ENCODE measurements at places on chromosomes 6 and 20. TPM values are rescaled to one million over a fixed set of nuclear protein-coding genes. Genes with fewer than 3 reads are reported as not detected.

- DNase-seq = peak; percentile 81
Observed at GRCh38 chr20:32354592-32355416, 3.3 kb upstream of the ASXL1 start.

GRCh38 chr20:11902285-11902697 lies 15.4 kb upstream of the BTBD3 start:
- peak; percentile 53 for DNase-seq

The OR12D1 gene
- polyA plus RNA-seq = not detected

- peak; percentile 23 for DNase-seq
Observed at GRCh38 chr6:34546551-34547321, 9.4 kb downstream of the SPDEF start.

GRCh38 chr6:124868481-124868880 lies 93.8 kb upstream of the RNF217 start:
- DNase-seq = no peak

The CEP250 gene
- 21.7 TPM for polyA plus RNA-seq

- DNase-seq = peak; percentile 46
Observed at GRCh38 chr6:116512111-116512559, 696 bp downstream of the CALHM5 start.

The YWHAB gene
- 445 TPM for polyA plus RNA-seq

DNA sequence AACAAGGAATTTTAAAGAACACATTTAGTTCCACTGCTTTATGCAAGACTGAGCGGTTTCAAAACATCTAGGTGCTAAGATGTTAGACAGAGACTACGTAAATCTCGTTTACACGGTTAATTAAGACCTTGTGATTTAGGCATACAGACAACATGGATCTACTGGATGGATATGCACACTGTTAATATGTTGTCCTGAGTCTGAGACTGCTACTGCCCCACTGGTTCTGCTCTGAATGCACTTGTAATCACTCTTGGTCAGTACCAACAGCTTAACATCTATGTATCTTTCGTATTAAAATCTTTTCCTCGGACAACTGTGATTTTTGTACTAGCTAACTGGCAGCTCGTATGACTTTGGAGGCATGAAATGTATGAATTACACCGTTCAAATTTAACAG lies 3.1 kb downstream of the MAN1A1 start:
- DNase-seq = peak; percentile 24

The TSHZ2 gene
- 4.5 TPM for polyA plus RNA-seq

DNA sequence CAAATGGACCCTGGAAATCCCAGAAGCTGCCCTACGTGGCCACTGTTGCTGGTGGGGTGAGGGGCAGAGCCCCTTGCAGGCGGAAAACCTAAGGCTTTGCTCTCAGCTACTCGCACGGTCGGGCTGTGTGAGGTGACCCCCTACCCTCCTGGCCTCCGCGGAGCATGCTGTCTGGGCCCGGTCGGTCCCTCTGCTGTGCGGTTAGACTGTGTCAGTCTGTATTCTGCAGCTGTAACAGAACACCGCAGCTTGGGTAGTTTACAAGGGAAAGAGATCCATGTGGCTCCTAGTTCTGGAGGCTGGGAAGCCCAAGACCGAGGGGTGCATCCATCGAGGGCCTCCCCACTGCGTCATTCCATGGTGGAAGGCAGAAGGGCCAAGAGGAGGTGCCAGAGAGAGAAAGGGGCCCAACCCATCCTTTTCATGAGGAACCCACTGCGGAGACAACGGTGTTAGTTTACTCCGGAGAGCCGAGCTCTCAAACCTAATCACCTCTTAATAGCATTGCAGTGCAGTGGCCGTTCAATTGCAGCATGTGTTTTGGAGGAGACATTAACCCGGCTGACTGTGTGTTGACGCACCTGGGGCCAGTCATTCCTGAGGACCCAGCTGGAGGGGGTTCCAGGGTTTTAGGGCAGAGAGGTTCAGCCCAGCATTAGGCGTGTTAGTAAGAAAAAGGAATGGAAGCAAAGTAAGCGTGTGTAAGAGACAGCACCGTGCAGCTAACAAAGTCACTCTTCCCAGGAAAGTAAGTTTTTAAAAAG lies 18.3 kb downstream of the COL9A3 start:
- no peak for DNase-seq

The DEFB123 gene
- not detected for polyA plus RNA-seq

The MBOAT1 gene
- 1.7 TPM for polyA plus RNA-seq

GRCh38 chr6:77017537-77017936 lies 445.8 kb downstream of the HTR1B start:
- DNase-seq = no peak

GRCh38 chr6:157222201-157222981 lies 100.9 kb downstream of the TMEM242 start:
- no peak for DNase-seq

DNA sequence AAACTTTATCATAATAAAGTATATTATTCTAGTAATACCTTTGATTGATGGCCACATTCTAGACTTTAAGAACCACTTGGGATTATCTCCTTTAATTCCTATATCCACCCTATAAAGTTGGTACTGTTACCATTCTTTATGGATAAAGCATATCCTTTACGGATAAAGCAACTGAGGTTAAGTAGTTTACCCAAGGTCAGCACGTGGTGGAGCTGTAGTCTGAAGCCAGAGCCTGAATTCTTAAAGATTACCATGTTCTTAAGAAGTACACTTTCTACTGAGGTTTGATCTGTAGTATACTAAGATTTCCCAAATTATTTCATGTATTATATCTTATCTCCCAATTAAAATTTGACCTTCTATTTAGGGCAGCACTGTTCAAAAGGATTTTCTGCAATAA lies 3.0 kb upstream of the NCOA7 start:
- peak; percentile 49 for DNase-seq

DNA sequence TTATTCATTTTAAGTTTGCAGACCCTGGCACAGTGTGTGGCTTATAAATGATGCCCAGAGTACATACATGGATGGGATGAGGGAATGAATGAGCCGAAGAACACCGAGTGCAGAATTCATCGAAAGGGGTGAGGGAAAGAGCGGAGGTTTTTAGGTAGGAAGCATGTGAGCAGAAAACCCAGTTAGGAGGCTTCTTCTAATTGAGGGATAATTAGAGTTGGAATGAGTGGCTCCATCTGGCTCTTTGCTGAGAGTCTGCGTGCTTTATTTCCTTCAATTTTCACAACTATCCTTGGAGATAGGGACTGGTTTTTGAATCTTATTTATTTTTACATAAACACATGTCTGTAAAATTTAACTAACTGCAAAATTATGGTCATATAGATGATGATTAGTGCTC lies 150.7 kb downstream of the DOK5 start:
- no peak for DNase-seq

DNA sequence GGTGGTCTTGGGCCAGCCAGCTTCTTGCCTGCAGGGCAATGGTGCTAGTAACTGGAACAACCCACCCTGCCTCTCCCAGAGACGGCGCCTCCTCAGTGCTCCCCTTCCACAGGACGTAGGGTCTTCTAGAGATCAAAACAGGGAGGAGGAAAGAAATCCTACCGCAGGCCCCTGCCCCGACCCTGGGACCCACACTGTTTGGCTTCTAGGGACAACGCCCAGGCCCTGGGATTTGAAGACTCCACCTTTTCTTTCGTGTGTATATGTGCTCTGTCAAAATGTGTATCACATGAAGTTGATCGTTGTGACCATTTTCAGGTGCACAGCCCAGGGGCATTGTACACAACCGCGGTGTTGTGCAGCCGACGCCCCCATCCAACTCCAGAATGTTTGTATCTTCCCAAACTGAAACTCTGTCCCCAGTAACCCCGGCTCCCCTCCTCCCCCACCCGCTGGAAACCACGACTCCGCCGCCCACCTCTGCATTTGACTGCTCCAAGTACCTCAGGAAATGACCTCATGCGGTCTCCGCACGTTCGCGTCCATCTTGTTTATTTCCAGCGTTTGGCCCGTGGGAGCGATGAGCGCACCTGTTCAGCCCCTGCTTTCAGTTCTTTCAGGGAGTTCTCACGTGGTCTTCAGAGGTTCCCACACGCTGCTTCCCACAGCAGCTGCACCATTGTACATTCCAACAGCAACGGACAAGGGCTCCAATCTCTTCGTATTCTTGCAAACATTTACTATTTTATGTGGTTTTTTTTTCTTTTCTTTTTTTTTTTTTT lies 3.4 kb upstream of the BHLHE23 start:
- no peak for DNase-seq

- no peak for DNase-seq
Observed at GRCh38 chr6:84910906-84911607, 146.7 kb upstream of the TBX18 start.

DNA sequence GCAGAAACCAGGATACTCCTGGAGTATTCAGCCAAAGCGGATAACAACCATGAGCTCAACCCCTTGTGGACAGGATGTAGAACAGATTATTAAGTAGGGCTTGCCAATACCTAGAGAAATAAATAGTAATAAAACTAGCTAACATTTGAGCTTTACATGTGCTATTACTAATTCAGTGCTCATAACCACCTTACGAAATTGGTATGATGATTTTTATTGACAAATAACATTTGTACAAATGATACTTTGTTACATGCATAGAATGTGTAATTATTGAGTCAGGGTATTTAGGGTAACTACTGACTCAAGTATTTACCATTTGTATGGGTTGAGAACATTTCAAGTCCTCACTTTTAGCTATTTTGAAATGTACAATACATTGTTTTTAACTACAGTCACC lies 287.9 kb downstream of the CDC5L start:
- DNase-seq = peak; percentile 46

GRCh38 chr20:43870484-43870883 lies 44.2 kb upstream of the TOX2 start:
- peak; percentile 13 for DNase-seq

- DNase-seq = no peak
Observed at GRCh38 chr6:125656287-125656870, 93.1 kb upstream of the HEY2 start.

GRCh38 chr20:25389858-25390537 lies 637 bp downstream of the ABHD12 start:
- peak; percentile 58 for DNase-seq

DNA sequence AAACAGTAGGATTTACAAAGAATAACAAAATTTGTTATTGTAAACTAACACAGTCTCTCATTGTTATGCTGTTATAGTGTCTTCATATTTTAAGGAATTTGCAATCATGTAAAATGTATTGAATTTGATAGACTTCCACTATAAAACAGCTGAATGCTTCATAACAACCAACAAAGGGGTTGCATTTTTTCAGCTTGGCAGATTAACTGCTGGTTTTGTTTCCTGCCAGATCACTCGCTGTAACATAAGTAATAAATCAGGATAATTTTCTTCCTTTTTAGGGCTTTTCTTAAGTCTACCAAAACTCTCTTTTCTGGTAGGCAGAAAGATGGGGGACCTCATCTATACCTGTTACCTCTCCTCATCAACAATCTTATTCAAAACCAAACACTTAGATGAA lies 169.8 kb downstream of the SAMD5 start:
- DNase-seq = no peak

- no peak for DNase-seq
Observed at GRCh38 chr6:167045828-167046580, 46.8 kb downstream of the CEP43 start.

The NHLRC1 gene
- polyA plus RNA-seq = 3.7 TPM

The DNAH8 gene
- not detected for polyA plus RNA-seq

DNA sequence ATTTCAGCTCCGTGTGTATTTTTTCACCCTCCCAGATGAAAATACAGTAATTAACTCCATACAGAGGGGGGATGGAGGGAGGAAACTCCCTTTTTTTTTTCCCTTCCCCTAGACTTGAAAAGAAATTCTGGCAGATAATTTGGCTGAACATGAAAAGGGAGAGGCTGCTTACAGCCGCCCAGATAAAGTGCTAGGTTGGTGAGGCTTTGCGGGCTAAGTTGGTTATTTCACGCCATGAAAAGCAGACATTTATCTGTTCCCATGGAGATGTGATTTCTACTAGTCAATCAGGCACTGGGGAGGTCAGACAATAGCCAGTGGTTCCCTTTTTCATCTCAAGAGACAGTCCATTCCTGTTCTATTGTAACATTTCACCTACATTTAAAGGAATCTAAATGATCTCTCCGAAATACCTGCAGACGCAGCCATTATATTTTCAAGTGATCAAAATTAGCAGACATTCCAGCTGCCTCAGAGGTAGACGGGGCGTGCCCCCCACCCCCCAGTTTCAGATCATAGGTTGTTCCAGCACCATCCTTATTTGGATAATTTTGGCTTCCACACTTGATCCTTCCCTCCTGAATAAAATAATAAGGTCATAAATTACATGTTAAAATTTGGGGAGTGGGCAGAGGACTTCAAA lies 143.9 kb upstream of the ZNF217 start:
- peak; percentile 50 for DNase-seq

DNA sequence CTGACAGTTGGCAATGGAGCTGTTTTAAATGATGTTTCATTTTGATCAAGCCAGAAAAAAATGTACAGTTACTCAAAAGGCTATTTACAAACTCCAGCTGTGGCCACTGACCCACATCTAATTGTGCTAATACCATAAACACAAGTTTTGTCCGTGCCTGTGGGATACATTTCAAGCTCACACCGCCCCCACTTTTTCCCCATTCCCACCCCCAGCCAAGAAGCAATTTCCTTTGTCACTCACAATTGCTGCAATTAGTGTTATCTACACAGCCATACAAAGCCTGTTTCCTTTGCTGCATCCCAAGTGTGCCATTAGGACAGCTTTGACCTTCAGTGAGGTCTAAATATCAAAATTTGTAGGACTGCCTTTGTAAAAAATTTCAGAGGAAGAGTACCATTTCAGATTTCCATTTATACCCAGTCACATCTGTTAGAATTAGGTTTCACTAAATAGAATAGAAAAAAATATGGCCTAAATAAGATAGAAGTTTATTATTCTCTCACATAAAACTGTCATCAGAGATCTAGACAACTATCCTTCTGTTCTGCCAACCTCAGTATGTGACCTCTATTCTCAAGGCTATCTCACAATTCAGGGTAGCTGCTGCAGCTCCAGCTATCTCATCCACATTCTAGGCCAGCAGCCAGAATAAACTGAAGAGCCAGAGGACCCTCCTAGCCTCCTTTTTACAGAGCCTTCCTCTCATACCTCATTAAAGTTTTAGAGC lies 202.6 kb downstream of the NFATC2 start:
- no peak for DNase-seq

DNA sequence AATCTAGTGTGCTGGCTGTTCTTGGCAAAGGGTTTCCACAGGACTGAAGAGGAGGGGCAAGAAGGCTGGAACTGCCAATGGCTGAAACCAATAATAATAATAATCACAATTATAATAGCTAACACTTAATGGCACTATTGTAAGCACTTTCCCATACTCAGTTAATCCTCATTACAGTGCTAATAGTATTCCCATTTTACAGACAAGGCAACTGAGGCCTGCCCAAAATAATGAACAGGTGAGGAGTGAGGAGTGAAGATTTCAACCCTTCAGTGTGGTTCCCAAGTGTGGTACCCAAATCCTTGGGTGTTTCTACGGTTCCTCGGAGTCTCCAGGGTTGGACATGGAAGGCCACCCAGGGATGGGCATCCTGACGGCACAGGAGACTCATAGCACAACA lies 69.9 kb downstream of the TRERF1 start:
- DNase-seq = no peak

GRCh38 chr6:44381739-44382138 lies 5.8 kb upstream of the CDC5L start:
- no peak for DNase-seq

- no peak for DNase-seq
Observed at GRCh38 chr20:35473684-35474083, 18.3 kb downstream of the CEP250 start.

The ZC3H12D gene
- not detected for polyA plus RNA-seq
